ENCODE measurements at places on chromosomes 3 and 15.

DNA sequence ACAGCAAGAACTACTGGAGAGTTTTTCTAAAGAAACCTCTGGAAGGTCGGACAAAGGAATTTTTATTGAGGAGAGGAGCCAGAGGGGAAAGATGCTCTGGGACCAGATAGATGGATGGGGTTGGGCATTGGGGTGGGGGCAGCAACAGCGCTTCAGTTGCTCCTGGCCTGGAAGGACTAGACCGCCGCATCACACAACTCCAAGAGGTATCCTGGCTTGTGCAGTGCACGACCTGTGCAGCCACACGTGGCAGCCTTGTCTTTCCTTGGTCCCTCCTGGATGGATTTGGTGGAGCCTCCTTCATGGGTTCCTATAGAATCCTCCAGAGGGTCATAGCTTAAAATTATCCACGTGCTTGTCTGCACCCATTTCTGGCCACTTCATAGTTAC lies 23.0 kb downstream of the MAGEF1 start:
- DNase-seq, result no peak

- DNase-seq, result no peak
Measured at GRCh38 chr3:65493371-65493882, 545.3 kb downstream of the MAGI1 start.

DNA sequence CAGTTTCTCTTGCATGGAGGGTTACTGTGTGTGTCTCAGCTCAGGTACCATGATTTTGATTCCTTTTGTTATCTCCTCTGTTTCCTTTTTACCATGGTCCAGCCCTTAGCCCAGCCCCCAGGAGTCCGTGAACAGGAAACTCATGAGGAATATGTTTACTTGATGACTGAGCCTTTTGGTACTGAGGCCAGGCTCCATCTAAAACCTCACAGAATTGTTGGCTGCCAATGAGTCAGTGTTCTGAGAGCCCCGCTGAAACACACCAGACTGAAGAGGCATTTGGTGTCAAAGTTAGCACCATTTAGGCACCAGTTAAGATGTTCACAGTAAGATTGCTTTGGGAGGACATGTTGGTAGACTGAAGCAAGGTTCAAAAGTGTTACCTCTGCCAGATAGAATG lies 80.9 kb downstream of the DGKG start:
- no peak for DNase-seq

GRCh38 chr3:13846238-13846637 lies 33.6 kb downstream of the WNT7A start:
- no peak for DNase-seq

- no peak for DNase-seq
Measured at GRCh38 chr3:195013411-195014361, 257.3 kb downstream of the XXYLT1 start.

- peak; percentile 89 for DNase-seq
Measured at GRCh38 chr3:45938864-45939263, 4.4 kb upstream of the CXCR6 start.

DNA sequence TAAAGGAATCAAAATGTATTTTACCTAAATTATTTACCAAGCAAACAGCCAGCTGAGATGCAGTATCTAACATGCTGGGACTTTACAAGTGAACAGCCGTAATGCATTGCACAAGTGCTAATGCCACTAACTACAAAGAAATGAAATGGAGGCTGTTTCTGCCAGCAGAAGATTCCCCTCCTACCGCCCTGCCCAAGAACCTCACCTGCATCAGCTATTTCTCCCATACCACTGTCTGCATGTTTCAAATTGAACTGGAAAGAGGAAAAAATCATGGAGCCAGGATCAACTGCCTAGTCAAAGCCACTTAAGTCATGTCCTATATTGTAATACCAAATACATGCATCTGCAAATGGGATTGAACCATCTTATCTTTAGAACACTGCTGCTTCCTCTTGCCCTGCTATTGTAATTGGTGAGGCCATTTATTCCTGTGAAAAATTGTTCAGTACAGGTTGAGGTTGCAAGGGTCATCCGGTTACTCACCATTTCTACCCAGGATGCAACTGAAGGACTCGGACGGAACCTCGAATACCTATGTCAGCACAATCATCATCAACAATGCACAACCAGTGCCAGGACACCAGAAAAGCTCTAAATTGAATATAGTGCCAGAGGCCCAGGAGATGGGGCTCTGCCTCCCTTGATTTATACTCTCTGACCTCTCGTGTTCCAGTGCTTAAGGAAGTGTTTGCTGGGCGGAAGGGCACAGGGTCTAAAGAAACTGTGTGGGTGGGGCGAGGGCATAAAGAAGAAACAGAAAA lies 27.5 kb downstream of the ANXA2 start:
- DNase-seq, result no peak

GRCh38 chr3:100270215-100270583 lies 9.4 kb downstream of the TBC1D23 start:
- DNase-seq, result no peak

- DNase-seq, result no peak
Measured at GRCh38 chr3:120730576-120731542, 11.5 kb downstream of the RABL3 start.

- DNase-seq, result no peak
Measured at GRCh38 chr3:123655400-123655799, 70.5 kb upstream of the HACD2 start.

- no peak for DNase-seq
Measured at GRCh38 chr15:43899928-43900327, 73.1 kb downstream of the WDR76 start.

- no peak for DNase-seq
Measured at GRCh38 chr3:144662729-144663128, 691.1 kb downstream of the DIPK2A start.

DNA sequence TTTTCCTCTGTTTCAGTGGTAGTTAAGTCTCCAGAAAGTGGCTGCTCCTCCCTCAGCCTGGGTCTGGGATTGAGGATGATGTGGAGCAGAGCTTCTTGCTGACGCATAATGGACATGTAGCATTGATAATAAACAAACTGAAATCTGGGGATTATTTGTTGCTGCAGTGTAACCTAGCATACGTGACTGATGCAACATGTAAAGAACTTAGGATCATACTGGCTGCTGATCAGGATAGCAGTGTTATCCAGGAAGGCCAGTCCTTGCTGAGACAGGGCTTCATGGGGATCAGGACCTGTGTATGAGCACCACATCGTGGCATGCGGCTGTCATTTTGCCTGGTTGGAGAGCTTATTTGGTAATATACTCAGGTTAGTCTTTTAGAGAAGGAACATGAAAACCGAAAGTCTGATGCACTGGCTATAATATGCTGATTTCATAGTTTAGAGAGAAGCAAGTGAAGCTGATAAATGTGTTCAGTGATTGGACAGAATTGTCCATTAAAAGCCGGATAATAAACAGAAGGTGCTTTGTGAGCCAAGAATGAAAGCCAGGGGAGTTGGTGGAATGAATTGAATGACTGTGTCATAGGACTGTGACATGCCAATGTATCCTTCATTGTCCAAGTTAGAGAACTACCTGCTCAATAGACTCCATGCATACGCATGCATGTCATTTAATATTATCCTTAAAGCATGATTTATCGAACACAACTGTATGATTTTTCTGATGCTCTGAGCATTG lies 4.1 kb downstream of the MINAR1 start:
- DNase-seq, result no peak

- no peak for DNase-seq
Measured at GRCh38 chr3:94070341-94070911, 7.6 kb downstream of the NSUN3 start.

DNA sequence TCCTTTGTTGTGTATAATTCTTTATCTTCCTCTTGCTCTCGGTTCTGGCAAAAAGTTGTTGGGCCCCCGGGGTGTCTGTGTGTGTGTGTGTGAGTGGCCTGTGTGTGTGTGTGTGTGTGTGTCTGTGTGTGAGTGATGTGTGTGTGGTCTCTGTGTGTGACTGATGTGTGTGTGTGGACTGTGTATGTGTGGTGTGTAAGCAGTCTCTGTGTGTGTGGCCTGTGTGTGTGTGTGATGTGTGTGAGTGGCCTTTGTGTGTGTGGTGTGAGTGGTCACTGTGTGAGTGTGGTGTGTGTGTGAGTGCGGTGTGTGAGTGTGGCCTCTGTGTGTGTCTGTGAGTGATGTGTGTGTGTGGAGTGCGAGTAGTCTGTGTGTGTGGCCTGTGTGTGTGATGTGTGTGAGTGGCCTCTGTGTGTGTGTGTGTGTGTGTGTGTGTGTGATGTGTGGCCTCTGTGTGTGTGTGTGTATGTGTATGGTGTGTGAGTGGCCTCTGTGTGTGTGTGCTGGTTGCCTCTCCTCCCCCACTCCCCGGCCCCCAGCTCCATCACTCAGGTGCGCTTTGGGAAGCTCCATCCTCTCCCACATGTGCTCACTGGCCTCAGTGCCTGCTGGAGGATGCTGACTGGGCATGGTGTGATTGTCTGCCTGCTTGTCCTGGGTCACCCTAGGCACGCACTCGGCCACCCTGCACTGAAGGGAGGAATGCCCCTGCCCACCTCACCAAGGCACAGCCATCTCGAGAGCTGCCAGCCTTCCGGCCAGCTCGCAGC lies 8.8 kb downstream of the LINGO1 start:
- no peak for DNase-seq

DNA sequence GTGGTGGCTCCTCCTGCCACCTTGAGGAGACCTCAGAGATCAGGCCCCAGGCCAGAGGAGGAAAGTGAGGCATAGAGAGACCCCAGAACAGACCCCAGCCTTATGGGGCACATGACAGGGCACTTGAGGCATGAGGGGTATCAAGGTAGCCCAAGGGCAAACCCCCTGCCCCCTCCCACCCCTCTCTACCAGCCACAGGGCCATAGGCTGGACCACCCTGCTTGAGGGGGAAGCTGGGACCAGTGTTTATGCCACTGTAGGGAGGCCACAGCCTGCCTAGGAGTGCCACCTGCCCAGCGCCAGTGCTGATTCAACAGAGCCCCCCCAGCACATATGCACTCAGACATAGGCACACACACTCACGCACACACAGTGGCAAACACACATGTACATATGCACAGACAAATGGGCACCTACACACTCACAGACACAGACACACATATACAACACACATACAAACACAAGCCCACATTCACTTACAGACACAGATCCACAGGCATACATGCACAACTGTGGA lies 10.3 kb downstream of the MYL3 start:
- DNase-seq, result no peak

- DNase-seq, result no peak
Measured at GRCh38 chr15:101625184-101625583, 27.0 kb downstream of the TM2D3 start.

DNA sequence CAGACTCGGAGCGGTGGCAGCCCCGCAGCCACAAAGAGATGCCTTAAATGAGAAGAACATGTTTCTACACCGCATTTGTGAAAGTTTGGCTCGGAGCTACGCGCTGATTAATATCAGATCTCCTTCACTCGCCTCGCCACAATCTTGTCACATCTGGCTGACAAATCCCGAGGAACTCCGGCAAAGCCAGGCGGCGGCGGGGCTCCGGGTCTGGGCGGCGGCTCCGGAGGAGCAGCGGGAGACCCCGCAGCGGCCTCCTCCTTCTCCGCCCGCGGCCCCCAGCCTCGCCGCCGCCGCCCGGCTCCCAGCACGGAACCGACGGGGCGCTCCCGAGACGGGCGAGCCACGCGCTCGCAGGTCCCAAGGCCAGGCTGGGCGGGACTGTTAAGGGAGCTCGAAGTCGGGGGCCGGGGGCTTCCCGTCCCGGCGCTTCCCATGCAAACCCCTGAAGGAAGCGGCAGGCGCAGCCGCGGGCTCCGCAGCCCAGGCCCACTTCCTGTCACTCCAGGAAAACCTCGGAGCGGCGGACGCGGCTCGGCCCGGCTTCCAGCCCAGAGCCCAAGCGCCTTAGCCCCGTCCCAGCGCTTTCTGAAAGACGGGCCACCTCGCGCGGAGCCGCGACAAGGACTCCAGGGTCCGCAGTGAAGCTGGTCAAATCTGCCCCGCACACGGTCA lies 1.2 kb downstream of the BNC1 start:
- peak; percentile 22 for DNase-seq

GRCh38 chr15:89668171-89668570 lies 11.0 kb downstream of the PLIN1 start:
- DNase-seq, result no peak

GRCh38 chr15:39535466-39535865 lies 45.4 kb upstream of the THBS1 start:
- DNase-seq, result no peak

GRCh38 chr15:38843051-38843501 lies 278.5 kb upstream of the RASGRP1 start:
- DNase-seq, result no peak
